ENCODE measurements at places on chromosomes 6 and 20.

DNA sequence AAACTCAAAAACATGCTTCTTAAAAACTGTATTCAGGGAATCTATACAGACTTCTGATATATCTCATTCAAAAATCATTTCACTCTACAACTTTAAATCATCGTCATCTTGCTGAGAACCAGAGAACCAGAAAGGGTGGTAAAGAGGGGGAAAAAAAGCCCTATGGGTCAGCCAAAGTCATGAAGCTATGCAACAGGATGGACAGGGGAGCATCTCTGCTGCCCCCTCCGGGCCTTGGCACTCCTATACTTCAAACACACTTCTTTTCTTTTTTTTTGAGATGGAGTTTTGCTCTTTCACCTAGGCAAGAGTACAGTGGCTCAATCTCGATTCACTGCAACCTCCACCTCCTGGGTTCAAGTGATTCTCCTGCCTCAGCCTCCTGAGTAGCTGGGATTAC, 73.5 kb upstream of the NFATC2 start:
- DNase-seq, result no peak

DNA sequence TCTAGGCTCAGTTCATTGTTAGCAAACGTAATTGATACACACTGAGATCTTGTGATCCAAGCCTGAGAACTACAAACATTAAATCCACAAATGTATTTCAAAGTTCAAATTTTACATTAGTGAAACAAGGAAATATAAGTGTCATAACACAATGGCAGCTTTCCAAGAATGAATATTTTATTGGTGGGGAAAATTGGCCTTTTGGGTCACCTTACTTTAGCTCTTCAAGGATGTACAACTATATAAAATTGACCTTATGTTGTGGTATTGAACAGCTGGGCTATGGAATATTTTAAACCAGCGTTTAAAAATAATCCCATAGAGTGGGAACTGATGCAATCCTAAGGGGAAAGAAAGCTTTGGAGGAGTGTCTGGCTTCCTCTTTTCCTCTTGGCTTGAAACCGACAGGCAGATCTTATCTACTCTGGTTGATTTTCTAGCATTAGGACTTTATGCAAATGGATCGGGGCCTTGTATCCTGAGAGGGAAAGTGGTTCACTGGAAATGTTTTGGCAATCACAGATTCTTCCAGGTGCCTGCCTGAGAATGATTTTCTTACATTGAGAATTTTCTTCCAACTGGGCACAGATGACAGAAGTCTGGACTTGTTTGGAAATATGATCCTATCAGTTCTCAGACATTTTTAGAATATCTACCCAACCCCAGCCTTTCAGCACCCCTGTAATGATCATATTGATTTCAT, 184.8 kb upstream of the ECI2 start:
- DNase-seq, result no peak

GRCh38 chr6:20965276-20965675, 431.0 kb downstream of the CDKAL1 start:
- no peak for DNase-seq

GRCh38 chr6:113011801-113012200, 664.7 kb downstream of the RFPL4B start:
- no peak for DNase-seq

GRCh38 chr6:34095741-34096140, 50.1 kb downstream of the GRM4 start:
- no peak for DNase-seq

GRCh38 chr20:38271608-38272120, 11.1 kb upstream of the KIAA1755 start:
- no peak for DNase-seq

DNA sequence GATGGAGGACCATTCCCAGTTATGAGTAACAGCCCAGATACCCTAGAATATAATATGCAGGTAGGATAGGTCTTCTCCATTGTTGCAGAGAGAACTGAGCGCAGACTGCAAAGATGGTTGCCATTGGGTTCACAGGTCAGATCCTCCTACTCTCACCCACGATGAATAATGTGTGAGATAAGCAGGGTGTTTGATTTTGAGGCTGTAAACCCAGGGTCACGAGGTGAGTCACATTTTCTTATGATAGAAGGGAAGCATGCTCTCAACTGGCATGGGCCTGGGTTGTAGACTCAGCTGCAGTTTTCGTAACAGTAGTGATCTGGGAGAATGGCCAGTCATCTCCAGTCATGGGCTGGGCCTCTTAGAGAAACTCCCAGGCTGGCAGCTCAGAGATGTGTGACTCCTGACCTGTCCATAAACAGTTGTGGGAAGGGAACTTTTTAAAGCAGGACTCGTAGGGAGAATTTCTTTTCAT, 74.2 kb downstream of the CD164 start:
- no peak for DNase-seq

- DNase-seq, result no peak
Measured at GRCh38 chr20:910132-910869, 5.8 kb downstream of the ANGPT4 start.

GRCh38 chr6:156828280-156828703, 51.1 kb downstream of the ARID1B start:
- no peak for DNase-seq

DNA sequence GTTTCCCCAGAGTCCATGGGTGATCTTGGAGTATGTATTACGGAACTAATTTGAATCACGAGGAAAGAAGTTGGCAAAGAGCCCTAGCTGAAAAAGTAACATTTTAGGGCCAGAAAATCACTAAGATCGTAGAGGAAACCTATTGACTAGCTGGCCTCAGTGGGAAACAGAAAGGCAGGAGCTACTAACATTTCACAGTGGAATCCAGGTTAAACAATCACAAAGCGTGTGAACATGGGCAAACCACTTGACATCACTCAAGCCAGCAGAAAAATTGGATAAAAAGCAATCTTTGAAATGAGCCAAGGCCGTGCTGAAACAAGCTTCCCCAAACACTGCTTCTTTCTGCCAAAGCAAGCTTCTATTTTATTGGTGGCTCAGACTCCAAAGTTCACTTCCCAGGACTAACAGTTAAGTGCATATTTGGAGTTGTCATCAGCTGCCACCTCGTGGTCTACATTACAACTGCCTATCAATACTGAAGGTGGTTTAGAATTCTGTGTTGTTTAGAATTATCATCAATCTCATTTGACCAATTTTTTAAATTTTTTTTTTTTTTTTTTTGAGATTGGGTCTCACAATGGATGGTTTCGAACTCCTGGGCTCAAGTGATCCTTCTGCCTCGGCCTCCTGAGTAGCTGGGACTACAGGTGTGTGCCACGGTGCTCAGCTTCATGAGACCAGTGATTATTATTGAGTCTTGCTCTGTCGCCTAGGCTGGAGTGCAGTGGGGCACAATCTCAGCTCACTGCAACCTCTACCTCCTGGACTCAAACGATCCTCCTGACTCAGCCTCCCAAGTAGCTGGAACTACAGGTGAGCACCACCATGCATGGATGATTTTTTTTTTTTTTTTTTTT, 10.6 kb downstream of the RPS10 start:
- DNase-seq, result peak; percentile 46

DNA sequence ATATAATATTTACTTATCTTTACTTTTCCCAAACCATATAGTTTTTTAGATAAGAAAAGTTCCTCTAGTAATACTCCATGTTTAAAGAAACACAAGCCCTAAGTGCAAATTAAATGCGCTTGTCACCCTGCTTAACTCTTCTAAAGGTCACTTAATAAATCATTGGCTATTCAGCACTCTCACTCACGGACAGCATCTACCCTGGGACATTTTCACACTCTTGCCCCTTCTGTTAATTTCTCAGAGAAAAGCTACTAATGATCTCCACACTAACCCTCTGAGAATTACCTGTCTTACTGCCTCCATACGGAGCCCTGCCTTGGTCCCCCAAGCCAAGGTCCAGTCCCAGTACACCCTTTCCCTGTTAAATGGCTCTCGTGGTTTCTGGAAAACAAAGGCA, 102.2 kb downstream of the NRN1 start:
- DNase-seq, result no peak
